ENCODE measurements at places on chromosomes 5 and 9.

GRCh38 chr5:119359737-119360413 lies 4.1 kb downstream of the TNFAIP8 start:
- no peak for DNase-seq

DNA sequence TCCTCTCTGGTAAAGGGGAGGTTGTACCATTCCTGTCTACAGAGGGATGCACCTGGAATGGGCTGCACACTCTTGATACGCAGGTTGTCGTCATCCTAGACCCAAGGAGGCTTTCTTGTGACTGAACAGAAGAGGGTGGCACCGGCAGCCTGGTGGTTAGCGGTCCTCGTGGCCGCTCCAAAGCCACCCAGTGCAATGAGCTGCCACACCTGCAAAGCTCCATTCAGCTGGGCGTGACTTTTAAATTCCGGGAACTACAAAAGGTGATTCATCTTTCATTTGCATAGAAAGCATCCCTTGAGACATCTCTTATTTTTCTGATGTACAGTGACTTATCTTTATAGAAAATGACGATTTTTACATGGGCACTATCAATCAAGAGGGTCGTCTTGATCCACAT lies 286.1 kb upstream of the IRX1 start:
- no peak for DNase-seq

DNA sequence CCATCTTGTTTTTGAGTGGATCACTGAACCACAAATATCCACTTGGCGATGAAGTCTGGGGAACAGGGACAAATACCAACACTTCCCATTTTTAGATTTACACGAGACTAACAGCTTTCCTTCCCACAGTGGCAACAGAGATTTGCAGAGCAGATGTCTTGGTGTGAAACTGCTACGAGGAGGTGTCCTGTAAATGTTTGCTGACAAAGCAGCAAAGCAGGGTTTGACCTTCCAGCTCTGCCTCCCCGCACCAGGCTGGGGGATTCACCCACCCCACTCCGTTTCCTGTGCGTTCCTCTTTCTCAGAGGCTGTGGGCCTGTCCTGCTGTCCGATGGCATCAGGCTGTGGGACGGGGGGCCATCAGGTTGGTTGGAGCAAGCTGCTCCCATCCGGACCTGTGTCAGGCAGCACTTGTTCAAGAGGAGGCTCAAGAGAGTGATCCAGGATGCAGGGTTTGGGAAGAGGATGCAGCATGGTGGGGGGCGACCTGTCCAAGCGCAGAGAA lies 693 bp upstream of the RGS3 start:
- DNase-seq = no peak

DNA sequence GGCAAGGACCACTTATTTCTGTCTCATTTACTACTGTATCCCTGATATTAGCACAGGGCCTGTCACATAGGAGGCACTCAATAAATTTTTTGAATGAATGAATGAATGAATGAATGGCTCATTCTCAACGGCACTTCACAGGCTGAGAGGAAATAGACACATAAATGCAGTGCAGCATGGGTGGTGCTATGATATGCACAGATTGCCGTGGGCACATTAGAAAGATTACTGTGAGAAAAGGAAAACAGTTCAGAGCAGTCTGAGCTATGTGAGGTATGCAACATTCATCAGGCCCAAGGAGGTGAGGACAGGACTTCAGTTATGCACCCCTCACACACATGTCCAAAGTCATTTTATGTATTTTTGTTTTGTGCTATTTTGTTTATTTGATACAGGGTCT lies 6.4 kb upstream of the NOL6 start:
- no peak for DNase-seq

- no peak for DNase-seq
Observed at GRCh38 chr5:179219661-179220620, 125.3 kb downstream of the ADAMTS2 start.

GRCh38 chr9:7606591-7606990 lies 193.0 kb downstream of the DMAC1 start:
- DNase-seq = no peak

DNA sequence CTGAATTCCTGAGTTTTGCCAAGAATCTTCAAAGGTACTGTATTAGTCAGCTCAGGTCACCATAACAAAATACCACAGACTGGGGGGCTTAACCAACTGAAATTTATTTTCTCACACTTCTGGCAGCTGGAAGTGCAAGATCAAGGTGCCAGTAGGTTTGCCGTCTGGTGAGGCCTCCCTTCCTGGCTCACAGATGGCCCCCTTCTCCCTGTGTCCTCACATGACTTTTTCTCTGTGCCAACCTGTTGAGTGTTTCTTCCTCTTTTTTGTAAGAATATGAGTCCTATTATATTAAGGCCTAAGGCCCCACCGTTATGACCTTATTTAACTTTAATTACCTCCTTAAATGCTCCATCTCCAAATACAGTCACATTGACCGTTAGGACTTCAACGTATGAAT lies 156.1 kb upstream of the KIF2A start:
- no peak for DNase-seq

DNA sequence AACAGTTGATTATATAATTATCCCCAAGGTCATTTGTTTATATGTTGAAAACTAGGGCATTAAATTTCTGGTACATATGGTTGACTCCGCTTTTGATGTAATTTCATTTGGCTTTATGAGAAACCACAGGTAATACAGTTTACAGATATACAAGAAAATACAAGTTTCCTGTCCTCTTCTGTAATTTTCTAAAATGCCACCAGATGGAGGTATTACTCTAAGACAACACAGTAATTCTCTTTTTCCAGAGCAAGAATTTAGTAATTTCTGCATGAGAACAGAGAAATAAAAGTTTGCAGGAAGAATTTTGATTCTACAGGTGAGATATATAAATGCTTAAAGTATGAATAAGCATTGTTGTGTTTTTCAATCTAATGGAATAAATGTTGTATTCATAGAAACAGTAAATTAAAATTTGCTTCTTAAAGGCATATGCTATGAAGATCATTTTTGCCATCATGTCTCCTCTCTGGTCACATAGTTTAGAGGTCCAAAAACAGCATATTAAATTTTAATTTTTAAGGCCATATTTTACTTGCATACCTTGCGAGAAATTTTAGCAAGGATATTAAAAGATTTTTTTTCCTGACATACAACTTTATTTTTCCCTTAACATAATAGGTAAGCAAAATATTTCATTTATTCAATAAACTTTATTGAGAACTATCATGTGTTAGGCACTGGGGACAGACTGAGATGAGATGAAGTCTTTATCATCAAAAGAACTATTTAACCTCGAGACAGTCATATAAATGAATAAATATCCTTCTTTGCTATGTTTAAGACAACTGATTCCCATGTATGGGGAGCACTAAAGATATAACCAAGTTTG lies 22.7 kb downstream of the CHD1 start:
- DNase-seq = no peak

- no peak for DNase-seq
Observed at GRCh38 chr5:116502138-116502537, 72.5 kb downstream of the SEMA6A start.

- DNase-seq = no peak
Observed at GRCh38 chr5:170678811-170679210, 104.7 kb upstream of the GABRP start.

- no peak for DNase-seq
Observed at GRCh38 chr5:10401498-10401897, 40.2 kb upstream of the ROPN1L start.

GRCh38 chr9:81389569-81389993 lies 299.8 kb downstream of the TLE1 start:
- DNase-seq = no peak

DNA sequence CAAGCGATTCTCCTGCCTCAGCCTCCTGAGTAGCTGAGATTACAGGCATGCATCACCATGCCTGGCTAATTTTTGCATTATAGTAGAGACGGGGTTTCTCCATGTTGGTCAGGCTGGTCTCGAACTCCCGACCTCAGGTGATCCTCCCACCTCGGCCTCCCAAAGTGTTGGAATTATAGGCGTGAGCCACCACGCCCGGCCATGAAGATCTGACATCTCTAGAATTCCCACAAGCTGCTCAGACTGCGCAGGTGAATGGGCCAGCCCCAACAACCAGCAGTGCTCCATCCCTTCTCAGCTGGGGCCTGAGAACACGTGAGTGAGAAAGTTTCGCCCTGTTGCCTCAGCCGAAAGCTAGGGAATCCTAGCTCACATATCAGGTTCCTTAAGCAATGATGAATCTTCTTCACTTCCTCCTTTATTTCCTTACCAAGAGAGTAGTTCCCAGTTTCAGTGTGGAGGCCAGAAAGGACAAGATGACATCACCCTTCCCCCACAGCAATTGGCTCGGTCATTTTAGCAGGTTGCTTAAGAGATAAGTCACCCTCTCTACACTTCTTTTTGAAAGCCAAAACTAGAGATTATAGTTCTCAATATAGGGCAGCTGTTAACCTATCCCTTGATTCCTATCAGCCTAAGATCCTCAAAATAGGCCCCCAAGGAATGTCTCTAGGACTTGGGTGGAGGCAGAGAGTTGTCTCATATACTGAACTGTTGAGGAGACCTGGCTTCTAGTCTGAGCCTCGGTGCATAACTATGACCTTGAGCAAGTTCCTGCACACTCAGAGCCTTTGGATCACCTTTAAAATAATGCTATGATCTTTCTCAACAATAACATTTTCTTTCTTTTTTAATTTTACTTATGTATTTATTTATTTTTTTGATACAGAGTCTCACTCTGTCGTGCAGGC lies 23.9 kb upstream of the PPP2CA start:
- DNase-seq = no peak

DNA sequence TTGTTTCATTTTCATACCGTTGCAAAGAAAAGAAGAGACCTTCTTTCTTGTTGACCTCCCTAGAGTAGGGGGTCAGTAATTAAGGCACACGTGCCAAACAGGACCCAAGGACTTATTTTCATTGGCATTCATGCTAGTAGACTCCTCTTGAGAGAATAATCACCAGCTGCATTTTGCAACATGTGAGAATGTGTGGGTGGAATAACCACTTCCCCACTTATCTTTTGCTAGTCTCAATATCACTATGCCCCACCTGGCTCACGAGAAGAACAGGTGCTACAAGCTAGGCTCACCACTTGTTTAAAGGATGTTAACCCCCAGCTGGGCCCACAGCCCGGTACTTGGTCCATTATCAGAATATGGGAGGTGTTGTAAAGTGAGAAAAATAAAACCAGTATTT lies 460.7 kb upstream of the MEF2C start:
- no peak for DNase-seq

- no peak for DNase-seq
Observed at GRCh38 chr9:129816501-129817435, 7.2 kb downstream of the TOR1A start.

DNA sequence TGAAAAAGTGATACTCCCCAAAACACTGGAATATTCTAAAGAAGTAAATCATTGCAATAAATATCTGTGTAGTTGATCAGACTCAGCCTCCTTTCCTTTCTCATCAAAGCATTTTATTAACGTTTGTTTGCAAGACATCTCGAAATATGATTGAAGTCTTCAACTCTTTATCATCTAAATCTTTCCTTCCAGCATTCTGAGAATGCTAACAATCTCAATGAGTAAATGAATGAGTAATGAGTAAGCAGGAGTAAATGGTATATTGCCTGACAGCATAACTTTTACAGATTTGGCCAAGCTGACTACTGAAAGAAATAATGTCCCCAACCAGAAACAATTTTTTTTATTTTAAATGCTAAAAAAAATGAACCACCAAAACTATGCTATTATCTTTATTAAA lies 157.1 kb downstream of the SLCO4C1 start:
- DNase-seq = no peak

- DNase-seq = no peak
Observed at GRCh38 chr9:110443146-110443865, 105.6 kb upstream of the TXNDC8 start.

DNA sequence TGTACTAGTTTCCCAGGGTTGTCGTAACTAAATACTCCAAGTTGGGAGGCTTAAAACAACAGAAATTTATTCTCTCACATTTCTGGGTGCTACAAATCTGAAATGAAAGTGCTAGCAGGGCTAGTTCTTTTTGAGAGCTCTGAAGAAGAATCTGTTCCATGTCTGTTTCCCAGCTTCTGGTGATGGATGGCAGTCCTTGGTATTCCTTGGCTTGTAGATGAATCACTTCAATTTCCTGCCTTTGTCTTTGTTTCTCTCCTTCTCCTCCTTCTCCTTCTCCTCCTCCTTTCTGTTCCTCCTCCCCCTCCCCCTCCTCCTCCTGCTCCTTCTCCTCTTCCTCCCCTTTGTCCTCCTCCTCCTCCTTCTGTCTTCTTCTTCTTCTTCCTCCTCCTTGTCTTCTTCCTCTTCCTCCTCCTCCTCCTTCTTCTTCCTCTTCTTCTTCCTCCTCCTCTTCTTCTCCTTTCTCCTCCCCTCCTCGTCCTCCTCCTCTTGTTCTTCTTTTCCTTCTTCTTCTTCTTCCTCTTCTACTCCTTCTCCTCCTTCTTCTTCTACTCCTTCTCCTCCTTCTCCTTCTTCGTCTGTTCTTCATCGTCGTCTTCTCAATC lies 104.7 kb upstream of the ANKRD55 start:
- no peak for DNase-seq

DNA sequence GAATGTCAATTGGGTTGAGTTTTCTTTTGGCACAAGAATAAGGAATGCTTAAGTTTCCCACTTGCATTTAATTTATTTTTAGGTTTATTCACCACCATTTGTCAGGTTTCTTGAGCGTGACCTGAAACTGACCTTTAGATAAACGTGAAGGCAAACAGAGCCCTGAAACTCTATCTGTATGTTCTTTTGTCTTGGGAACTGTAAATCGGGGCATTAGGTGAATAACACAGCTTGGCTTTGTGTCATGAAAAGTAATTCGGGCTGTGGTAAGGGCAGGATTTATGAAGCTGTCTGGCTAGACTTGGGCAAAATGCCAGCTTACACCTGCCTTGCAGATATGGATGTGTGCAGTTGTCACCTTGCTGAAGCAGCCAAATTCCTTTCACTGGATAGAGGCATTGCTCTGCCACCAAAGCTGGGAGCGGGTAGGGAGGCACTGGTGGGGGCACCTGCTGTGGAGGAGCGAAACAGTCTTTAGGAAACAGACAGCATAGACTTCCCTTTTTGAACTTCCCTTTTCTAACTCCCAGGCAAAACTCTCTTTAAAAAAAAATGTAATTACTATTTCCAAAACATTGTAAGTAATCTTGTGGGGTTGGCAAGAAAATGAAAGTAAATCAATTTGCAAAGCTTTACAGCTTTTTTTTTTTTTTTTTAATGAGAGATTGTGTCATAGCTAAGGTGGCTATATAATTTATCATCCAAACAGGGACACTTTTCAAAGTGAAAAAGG lies 545.2 kb downstream of the CSNK1G3 start:
- DNase-seq = no peak

DNA sequence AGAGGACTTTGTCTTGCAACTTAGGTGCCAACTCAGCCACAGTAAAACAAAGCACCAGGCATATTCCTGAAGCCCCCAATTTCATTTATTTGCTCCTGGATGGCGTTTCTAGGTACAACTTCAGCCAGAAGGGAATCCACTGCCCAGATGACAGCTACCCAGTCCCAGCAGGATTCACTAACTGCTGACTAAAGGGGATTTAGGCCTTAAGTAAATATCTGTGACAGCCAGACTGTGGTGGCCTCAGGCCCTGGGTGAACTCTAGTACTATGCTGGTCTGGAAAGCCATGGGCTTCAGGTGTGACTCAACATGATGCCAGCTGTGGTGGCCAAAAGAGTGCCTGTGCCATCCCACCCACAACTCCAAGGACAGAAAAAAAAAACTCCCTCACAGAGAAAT lies 396.1 kb upstream of the CCNG1 start:
- DNase-seq = no peak

GRCh38 chr5:154505567-154505966 lies 27.5 kb upstream of the HAND1 start:
- no peak for DNase-seq

- DNase-seq = no peak
Observed at GRCh38 chr5:175920231-175920811, 47.8 kb downstream of the THOC3 start.
